Activated T-helper 1 cell treated with anti-CD3 and anti-CD28 coated beads, Interleukin-2, amount 50 U/mL, for 16 hours (primary cell): ENCODE measurements at places on chromosomes 2 and 18.

DNA sequence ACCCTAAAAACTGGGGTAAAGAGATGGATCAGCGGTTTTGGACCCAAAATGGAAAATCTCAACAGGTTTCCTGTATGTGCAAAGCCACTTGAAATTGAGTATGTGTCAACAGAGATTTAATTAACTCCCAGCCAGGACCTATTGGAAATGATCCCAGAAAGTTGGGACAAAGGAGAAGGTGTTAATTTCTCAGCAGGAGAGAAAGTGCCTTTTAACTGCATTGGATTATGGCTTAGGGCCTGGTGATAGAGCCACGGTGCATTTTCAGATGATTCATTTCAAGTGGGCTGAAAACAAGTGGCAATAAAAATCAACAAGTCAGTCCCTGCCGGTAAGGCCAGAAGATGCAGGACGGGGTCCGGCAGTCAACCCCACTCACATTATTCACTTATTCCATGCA lies 80.2 kb upstream of the BCL11A start:
- no peak for DNase-seq

- DNase-seq, result no peak
Observed at GRCh38 chr2:67777836-67778429, 284.9 kb downstream of the C1D start.

DNA sequence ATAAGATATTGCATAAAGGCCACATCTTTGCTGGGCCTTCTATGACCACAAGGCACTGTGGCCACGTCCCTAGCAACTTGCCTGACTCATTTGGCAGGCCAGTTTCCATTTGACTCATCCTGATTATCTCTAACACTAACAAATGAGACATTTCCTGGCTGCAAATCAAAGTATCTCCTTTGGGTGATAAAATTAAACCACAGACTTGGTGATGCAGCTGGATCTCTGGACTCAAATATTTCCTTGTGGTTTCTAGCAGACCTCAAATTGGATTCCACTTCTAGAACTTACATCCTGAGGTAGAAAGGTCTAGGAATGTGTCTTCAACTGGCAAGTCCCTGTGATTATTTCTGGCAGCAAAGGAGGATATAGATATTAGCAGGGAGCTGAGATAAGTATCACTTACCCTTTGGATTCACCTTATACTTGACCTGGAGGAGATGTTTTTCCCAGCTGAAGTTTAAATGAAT lies 167.9 kb upstream of the NXPH2 start:
- DNase-seq, result no peak

DNA sequence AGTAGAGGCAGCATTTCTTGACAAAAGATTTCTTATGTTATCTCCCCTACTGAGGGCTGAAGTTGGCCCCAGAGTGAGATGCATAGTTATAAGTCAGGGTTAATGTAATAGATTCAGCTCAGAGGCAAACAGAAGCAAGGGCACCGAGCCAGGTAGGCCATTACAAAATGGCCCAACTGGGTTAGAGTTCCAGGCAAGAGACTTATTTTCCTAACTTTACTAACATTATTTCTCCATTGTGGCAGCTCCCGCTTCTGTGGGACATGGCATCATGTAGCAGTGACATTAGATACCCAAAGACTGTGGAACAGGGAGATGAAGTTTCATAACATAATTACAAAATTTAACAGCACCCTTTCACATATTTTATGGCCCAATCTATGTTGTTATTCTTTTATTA lies 27.1 kb downstream of the TSPYL6 start:
- DNase-seq, result no peak
